ENCODE measurements at places on chromosomes 6 and 20.

DNA sequence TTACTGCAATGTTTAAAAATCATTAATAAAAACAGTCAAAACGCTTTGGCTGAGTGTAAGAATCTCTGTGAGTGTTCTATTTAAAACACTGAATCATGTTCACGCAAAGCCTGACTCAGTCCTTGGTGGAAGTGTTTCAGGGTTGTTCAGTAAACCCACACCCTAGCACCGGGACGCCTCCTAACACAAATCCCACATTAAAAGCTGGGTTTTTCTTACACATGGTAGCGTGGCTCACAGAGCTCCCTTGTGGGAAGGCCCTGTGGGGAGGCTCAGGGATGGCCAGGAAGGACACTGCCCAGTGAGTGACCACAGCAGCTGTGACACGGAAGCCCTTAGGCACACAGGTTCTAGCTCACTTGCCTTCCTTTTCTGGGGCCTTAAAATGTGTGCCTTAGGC is 80.2 kb downstream of the GMPR start:
- no peak for DNase-seq

DNA sequence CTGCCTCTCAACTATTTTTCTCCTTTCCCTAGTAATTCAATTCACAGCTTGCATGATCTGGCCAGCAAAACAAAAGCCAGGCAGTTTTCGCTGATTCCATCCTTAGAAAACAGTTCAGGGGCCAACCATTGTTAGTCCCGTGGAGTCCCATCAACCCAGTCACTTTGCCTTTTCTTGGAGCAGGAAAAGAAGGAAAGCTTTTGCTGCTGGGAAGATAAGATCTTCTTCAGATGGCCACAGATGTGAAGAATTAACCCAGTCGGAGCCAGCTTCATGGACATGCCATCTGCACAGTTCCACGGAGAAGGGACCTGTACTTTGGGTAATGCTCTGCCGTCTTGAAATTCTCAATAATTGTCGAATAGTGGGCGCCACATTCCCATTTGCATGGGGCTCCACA is 76.9 kb upstream of the TSHZ2 start:
- DNase-seq: no peak

DNA sequence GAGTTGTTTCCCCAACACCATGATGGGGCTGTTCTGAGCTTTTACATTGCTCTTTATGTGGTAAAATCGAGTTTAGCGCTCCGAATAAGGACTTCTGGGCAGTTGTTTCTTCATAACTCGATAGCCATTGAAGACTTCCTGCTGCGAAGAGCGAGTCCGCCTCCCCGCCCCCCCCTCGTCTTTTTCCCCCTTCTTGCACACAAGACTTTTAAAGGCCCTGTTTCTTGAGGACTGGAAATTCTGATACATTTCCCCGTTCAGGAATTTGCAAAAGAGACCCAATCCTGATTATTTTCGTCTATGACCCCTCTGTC is 1.5 kb upstream of the CITED2 start:
- DNase-seq: peak; percentile 52

DNA sequence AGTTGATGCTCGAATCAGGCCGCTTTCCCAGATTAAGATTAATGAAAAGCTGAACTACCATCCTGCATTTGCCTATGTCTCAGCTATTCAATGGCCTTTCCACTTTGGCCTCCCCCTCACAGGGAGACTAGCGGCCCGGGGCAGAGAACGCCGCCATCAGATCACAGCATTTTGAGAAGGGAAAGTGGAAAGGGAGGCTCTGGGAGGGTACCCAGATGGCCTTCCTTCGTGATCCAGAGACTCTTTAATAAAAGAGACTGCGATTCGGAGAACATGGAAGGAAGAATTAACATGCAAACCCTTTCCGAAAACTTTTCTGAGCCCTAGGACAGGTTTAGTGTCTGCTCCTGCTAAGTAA is 533 bp downstream of the MRPS18A start:
- no peak for DNase-seq

DNA sequence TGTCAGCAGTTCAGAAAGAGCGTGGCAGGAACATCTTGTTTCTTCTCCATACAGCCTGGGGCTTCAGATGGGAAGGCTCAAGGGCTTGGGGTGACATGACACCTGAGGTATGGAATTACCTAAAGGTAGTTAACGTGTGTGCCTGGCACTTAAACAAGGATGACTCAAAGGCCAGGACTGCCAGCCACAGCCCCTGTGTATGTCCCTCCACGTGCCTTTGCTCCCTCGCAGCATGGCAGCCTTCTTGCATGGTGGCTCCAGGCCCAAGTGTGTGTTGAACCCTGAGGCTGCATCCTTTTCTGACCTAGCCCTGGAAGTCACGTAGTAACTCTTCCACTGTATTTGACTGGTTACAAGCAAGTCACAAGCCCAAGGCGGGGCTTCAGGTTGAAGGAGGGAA is 33.6 kb upstream of the MYL9 start:
- no peak for DNase-seq

DNA sequence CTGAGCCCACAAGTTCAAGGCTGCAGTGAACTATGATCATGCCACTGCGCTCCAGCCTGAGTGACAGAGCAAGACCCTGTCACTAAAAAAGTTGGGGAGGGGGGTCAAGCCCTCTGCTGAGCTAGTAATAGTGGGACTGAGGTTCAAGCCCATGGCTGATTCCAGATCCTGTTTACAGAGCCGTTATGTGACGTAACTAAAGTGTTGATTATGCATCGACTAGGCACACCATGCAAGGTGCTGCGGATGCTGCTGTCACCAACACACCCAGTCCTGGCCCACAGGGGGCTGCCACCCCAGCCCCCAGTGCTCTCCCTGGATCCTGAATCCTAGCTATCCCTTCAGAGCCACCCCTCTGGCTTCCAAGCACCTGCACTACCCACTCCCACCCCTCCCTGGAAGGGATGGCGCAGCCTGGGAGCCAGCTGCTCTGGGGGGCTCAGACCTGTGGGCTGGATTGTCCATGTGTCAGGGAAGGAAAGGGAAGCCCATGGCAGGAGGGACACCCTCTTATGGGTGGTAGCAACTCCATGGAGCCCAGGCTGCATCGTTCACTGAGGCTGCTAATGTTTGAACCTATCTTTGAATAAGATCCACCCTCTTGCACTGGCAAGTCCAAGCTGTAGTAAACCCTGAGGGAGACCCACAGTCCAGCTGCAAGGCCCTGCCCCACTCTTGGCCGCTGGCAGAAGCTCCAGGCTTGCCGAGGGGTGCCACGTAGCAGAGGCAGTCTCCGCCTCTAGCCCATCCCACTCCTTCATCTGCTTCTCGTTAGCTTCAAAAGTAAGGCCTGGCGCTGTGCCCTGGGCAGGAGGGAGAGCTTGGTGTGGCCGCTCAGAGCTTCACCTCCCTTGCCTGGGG is 95.0 kb downstream of the SNX5 start:
- DNase-seq: peak; percentile 91

DNA sequence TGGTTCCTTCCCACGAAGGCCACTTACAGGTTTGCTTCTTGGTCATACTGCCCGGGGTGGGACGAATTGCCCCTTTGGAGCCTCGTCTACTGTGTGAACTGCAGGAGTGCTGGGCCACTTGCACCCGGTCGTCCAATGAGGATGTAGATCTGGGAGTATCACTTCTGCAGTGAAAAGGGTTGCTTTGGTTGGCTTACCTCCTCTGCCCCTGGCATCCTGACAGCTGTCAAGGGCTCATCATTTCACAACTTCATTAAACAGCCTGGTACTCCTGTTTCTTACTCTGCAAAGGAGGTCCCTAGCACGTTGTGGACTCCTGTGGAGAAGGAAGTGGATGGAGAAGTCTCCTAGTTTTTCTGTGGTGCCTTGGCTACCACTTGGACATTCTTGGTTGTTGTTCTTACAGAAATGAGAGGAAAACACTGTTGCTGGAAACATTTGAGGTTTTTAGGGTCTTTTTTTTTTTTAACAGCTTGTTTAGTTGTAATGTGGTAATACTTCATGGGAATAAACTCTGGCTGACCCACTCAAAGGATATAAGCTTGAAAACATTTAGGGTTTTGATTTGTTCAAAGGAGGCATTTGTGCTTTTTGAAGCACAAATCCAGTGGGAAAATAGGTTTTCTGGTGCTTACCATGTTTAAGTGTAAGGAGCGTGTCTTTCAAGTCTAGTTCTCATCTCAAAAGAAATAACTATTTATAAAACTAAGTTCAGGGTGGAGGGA is 60.7 kb downstream of the AKAP12 start:
- no peak for DNase-seq

DNA sequence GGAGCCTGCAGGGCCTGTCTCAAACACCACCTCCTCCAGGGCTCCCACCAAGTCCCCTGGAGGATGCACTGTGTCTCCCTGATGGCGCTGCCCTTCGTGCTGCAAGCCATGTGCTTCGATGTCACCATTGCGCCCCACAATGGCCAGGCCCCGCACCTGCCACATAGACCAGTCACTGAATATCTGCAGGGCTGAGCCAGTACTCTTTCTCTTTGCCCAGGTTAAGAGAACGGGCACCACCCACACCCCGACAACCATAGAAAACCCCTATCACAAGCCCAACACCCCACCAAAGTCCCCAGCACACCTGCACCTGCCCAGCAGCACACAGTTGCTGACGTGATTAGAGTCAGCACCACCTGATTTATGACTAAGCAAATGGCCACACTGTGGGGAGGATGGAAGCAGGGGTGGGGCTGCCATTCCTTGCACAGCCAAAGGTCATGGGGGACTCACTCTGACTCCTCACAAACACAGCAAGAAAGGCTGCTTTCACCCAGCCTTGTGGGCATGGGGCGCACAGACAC is 104.3 kb downstream of the SLC23A2 start:
- DNase-seq: no peak

- DNase-seq: no peak
These were observed 28.3 kb downstream of the SERPINB6 start for GRCh38 chr6:2942914-2943563.

DNA sequence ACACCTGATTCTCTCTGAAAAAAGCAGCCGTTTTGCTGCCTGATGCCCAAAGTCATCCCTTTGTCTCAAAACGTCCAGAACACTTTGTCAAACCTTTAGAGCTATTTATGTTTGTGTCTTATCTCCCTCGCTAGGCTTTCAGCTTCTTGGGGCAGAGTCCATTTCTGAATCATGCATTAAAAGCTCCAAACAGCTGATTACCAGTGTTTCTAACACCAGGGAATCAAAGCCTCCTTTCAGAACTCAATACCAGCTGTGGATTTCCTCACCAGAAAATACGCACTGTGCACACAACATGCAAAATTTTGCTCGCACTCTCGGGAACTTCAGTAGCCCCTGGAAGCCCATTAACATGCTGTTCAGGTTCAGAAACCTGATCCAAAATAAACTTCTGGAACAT is 333.3 kb downstream of the HACE1 start:
- DNase-seq: no peak

All from Right ventricle myocardium superior (tissue), 1 donor.